ENCODE measurements at places on chromosomes 1 and 21.

DNA sequence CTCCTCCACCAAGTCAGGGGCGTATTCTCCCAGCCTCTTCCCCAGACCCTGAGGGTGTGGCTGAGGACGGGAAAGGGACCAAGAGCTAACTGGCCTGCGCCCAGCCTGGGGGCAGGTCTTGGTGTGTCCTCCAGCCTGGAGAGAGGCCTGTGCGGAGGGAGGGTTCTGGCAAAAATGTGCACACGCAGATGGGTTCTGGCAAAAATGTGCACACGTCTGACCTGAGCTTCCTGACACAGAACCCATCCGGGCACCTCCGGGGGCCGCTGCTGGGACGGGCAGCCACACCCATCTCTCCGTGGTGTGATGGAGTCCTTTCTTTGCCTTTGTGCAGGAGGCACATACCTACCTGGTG, 23.1 kb upstream of the PKP1 start:
- no peak for DNase-seq

DNA sequence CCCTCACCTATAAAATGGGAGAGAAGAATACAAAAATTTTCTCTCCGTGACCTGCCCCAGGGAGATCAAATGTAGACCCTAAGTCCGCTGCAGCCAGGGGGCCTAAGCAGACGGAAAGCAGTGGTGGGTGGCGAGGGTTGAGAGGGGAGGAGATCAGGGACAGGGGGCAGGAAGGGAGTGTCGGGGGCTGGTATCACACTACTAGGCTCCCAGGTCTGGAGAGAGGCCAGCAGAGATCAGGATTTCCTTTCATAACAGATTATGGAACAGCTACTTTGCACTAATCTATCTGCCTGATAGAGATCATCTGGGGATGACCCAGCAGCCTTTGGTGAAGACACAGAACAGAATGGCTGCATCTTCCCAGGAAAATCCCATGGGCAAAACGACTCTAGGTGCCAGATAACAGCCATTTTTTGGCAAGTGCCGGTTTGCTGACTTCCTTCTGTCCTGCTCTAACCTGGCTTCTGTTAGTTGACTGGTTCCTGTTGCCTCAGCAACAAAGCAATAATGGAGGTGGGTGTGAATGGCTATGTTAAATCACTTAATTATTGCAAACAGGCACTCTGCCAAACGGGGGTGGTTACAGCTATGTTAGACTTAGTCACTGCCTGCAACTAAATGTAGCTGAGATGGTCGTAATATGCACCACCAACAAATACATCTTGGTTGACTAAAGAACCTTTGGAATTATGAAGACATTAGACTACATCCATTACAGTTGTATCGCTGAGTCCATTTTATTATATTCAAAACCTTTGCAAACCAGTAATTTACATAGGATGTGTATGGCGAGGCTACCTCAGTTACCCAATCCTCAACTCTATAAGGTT, 30.0 kb upstream of the EPS8L3 start:
- DNase-seq: peak; percentile 41

- DNase-seq: peak; percentile 73
Observed at GRCh38 chr1:200029035-200029821, 1.7 kb downstream of the NR5A2 start.

- DNase-seq: no peak
Observed at GRCh38 chr1:183291802-183292514, 105.9 kb downstream of the LAMC2 start.

GRCh38 chr1:36137776-36138175, 11.5 kb downstream of the TRAPPC3 start:
- DNase-seq: no peak

DNA sequence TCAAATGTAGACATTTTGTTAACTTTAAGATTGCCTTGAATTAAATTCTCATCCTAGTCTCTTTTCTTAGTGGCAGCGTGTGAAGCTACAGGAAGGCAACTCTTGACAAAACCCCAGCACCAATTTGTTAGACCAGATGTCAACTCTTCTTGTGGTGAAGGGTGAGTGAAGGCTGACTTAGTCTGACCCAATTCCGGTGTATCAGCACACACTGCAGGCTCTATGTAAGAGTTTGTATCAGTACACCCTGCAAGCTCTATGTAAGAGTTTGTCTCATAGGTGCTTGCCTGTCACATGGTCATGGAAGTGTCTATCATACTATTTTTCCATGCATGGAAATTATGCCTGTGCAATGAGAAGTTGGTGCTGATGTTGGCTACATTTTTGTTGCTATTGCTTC, 16.8 kb downstream of the CR2 start:
- DNase-seq: no peak
